Activated naive CD4-positive, alpha-beta T cell treated with anti-CD3 and anti-CD28 coated beads, Interleukin-2, amount 50 U/mL, for 16 hours (primary cell): ENCODE measurements at places on chromosomes 2 and 18.

DNA sequence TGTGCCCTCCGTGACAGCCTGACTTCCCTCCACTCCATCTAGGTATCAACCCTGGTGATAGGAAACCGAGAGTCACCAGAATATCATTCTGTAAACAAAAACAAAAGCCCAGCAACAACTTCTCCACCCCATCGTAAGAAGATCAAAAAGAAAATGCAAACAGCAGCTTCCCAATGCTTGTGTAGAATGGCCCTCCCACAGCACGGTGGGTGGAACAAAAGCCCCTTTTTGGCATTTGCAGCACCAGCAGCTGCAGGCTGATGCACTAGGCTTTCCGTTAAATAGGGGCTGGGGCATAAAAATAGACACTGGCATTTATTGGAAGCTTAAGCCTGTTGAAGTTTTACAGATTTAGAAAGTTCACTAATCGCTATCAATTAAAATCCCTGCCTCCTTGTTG is 513.0 kb downstream of the GALR1 start:
- no peak for DNase-seq

DNA sequence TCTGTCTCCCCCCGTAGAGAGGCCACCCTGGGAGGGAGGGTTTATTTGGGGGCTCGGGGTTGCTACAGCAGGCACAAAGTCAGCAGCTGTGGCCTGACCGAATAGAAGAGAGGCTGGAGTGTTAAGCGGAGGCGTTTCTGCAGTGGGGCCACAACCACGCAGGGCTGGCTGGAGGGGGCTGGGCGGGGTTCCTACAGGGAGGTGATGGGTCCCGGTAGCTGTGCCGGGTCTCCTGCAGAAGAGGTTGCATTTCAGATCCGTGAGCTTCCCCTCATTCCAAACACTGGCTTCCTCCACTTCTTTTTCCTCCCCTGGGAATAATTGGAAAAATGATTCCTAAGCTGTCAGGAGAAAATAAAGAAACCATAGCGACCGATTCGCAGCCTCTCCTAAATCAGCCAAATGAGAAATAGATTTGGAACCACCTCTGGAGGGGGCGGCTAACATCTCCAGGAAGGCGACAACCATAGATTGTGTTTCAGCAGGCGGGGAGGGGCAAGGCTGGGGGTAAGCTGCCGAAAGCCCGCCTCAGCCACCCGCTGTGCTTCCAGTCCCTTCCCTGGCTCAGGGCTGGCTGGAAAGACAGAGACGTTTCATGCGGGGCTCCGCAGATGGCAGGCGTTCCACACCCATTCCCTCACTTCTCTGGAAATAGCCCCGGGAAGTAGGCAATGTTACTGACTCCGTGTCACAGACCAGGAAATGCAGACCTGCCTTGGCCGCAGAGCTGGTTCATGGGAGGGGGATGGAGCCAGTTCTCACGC is 85.6 kb upstream of the TAF1B start:
- no peak for DNase-seq

DNA sequence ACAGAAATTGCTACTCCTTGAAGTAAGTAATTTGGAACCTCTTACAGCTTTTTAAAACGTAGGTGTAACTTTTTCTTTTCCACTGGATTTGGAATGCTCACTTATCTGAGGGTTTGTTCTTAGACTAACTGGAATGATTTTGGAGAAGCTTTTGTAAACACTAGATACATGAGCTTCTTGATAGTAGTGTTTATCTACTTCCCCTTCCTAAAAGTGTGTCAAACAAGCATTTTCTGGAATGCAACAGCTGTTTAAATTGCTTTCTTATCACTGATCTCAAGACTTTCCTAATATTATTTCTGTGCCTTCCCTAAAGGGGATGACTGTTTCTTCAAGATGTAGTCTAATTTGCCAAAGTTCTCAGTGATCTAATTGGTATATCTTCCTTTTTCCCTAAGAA is 282.6 kb downstream of the CCDC178 start:
- DNase-seq, result no peak

GRCh38 chr2:198966269-198966668 is 491.5 kb downstream of the SATB2 start:
- DNase-seq, result no peak

DNA sequence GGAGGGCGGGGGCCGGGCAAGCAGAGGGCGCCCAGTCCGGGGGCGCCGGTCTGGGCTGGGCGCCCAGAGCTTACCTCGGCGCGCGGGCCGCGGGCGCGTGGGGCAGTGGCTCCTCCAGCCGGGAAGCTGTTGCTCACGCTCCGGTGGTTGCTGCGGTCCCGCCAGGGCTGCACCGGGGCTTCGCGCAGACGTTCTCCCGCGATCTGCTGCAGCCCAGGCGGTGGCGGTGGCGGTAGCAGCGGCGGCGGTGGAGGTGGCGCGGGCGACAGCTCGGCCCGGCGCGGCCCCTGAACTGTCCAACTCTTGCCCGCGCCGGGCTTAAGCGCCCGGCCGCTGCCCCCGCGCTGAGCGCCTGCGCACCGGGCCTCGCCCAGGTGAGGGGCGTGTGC is 391 bp downstream of the ZNF385B start:
- DNase-seq, result no peak

- DNase-seq, result no peak
Measured at GRCh38 chr2:23363831-23364230, 21.1 kb upstream of the KLHL29 start.

GRCh38 chr2:159807183-159808031 is 9.4 kb upstream of the CD302 start:
- DNase-seq, result no peak

DNA sequence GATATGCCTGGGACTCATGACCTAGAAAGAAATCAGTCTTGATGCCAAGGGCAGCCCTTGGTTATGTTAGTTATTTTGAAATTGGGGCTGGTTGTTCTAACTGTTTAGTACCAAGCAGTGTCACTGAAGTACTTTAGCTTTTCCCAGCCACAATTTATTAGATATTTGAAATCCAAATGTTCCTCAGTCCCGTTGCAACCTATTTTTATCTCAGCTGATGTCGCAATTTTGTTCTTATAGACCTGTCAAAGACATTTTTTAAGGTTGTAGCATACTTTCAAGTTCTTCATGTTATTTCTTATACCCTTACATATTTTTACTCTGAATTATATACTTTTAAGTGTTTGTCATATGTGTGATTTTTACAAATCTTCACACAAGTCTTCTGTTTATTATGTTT is 100.1 kb downstream of the LRP1B start:
- DNase-seq, result no peak

DNA sequence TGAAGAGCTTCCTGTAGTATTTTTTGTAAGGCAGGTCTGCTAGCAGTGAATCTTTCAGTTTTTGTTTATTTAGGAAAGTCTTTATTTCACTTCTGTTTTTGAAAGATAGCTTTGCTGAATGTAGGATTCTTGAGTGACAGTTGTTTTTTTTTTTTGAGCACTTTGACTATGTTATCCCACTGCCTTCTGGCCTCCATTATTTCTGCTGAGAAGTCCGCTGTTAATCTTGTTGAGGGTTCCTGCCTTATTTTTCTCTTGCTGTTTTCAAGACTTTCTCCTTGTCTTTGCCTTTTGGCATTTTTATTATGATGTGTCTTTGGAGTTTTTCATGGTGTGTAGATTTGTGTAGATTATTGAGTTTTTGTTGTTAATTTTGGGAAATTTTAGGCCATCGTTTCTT is 21.9 kb downstream of the RBFA start:
- no peak for DNase-seq

- DNase-seq, result no peak
Measured at GRCh38 chr2:150075831-150076230, 411.6 kb downstream of the RND3 start.

GRCh38 chr2:203238292-203238703 is 520 bp upstream of the CYP20A1 start:
- no peak for DNase-seq

- no peak for DNase-seq
Measured at GRCh38 chr2:227765788-227766372, 20.2 kb downstream of the SCYGR8 start.

DNA sequence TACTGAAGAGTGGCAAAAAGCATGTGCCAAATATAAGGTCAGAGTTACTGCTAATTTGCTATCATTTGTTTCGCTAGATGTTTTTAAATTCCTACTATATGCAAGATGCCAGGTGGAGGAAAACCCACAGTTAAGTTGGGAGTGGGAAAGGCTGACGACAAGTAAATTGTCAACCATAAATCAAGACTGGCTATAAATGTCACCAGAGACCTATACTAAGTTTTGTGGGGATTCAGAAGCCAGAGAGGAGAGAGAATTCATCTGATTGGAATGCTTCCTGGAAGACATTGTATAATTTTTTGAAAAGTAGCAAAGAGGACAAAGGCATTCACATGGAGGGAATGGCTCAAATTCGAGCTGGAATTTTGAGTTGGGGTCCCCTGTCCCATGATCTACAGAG is 64.3 kb downstream of the CFAP221 start:
- no peak for DNase-seq

DNA sequence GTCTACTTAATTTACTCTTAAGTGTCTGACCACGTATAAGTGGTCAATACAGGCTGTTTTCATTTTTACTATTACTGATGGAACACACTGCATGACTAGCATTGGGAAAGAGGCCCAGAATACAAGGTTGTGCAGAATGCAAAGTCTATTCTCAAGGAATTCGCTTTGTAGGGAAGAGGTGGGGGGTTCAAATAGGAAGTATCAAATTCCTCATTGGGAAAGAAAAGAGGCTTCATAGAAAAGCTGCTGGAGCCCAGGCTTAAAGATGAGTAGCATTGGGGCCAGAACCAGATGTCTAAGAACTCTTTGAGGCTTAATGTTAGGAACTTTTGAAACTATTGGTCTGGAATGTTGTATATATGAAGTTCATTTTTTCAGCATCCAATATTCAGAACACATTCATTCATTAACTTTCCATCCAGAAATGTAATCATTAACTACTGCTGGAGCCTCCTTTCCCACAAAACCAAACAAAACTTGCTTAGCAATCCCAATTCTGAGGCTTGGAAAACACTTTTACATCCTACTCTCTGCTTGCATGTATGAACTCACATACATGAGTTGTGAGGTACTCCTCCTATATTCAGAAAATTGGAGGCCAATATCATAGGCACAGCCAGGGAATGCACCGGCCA is 994 bp upstream of the LRATD1 start:
- no peak for DNase-seq

DNA sequence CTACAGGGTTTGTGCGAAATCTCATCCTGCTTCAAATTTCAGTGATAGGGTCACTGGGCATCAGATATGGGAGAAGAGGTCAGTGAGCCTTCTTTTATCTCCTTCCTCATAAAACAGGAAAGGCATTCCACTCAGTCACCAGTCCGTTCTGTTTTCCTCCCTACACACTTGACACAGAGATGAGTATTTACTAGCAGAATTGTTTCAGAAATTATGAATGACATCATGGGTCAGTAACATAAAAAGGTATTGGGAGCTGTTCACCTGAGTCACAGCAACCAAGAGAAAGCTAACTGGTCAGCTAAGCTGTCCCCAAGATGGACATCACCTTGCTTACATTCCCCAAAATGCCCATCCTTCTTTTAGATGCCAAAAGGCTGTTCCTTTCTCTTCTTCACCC is 96.3 kb downstream of the ACVR1 start:
- no peak for DNase-seq

DNA sequence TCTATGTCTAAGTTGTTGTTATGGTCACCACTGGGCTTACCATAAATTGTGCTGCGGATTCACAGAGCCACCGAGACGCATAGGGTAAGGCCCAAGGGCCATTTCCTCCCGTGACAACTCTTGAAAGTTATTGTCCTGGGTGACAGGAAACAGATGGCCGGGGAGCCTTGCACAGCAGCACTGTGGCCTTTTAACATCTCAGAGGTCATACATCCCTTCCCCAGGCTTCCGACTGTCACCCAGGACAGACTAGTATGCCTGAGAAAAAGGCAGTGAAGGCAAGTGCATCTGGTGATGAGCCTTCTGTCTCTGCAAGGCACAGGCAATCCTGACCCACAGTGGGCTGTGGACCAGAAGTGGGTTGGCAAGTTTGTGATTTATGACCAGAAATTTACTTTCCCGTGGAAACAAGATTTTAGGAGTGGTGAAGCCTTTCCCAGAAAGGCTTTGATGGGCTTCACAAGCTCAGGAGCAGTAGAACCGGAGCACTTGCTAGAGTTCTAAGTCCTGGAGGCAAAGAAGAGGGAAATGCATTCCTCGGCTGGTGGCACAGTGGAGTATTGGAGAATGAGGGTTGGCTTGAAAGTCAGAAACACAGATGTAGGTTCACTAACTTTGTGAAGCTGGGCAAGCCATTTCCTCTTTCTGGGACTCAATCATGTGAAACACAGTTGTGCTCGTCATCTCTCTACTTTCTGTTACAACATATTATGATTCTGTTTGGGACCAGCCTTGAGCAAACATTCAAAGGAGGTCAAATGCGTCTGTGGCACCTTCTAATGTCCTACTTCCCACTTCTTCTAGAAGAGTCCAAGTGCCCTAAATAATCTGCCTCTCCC is 2.0 kb upstream of the CAPN14 start:
- DNase-seq, result no peak

DNA sequence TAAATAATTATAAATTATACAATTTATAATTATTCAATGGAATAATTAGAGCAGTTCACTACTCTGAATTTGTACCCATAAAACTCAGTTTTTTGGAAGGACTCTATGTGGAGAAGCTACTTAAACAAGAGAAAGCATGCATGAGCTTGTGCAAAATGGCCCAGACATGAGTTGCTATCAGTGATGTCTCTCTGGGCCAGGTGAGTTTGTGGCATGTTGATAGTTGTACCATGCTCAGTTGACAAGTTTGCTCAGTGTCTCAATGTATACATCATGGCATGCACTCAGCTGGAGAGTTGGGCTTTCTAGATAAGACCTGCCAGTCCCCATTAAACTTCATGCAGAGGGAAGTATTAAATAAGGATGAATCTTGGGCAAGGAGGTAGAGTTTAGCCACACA is 153.8 kb upstream of the TACR1 start:
- DNase-seq, result no peak

DNA sequence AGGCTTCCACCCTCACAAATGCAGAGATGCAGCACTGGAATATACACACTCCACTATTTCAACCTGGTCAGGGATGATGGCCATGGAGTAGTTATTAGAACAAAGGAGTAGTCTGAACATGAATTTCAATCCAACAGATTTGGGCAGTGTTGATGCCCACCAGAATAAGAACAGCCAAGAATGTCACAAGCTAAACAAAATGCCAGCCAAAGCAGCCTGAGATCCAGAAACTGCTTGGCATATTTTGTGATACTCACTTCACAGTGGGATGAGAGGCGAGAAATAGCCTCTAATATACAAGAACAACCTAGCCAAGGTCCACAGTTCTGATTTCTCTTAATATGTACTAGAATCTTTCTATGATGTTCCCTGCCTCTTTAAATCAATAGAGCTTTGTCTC is 58.6 kb upstream of the KLF7 start:
- DNase-seq, result no peak

DNA sequence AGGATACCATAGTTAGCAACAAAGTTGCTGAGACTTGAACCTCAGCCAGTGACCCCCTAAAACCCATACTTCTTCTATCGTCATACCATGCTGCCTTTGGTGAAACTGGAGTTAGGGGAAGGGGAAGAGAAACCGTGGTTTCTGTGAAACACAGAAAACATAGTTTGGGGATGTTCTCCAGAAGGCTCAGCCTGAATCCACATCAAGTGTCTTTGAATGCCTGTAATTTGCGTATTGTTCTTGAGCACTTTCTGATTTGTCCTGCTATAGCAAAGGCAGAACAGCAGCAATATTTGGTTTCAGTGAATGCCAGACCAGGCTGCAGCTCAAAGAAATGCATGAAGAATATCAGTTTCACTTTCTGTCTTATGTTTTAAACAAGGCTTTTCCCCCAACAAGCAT is 258.7 kb downstream of the TTC32 start:
- no peak for DNase-seq

GRCh38 chr18:7626922-7627440 is 59.9 kb downstream of the PTPRM start:
- no peak for DNase-seq
